ENCODE measurements at places on chromosomes 2 and 18. TPM values are rescaled to one million over a fixed set of nuclear protein-coding genes. Genes with fewer than 3 reads are reported as not detected.

The IL36B gene
- total RNA-seq, result 0.37 TPM

The CAVIN2 gene
- total RNA-seq, result 38.8 TPM

The GKN2 gene
- total RNA-seq, result 4.3 TPM

The TWIST2 gene
- 8.6 TPM for total RNA-seq

The QPCT gene
- 19.4 TPM for total RNA-seq

The ABCB11 gene
- total RNA-seq, result 0.02 TPM

The TTL gene
- 29.5 TPM for total RNA-seq

The ELOA2 gene
- total RNA-seq, result not detected

The TYW5 gene
- total RNA-seq, result 5.6 TPM

The SERPINB11 gene
- not detected for total RNA-seq

The CCDC102B gene
- 0.92 TPM for total RNA-seq

The TTC31 gene
- 16.6 TPM for total RNA-seq

The CTAGE1 gene
- total RNA-seq, result not detected

The LIPG gene
- total RNA-seq, result 0.32 TPM

The SERPINB3 gene
- not detected for total RNA-seq

The HNMT gene
- total RNA-seq, result 1.4 TPM

The OTX1 gene
- total RNA-seq, result 2.4 TPM

The ACP1 gene
- 183 TPM for total RNA-seq

The MYO7B gene
- total RNA-seq, result 0.19 TPM

The FNDC4 gene
- 4.1 TPM for total RNA-seq

The CXCR4 gene
- 0.85 TPM for total RNA-seq

The FSHR gene
- not detected for total RNA-seq

The DLX1 gene
- total RNA-seq, result 3.2 TPM

The DCAF17 gene
- total RNA-seq, result 9.4 TPM

The GPBAR1 gene
- total RNA-seq, result 0.12 TPM

The ALPP gene
- total RNA-seq, result 2.7 TPM

The COL4A4 gene
- 3.1 TPM for total RNA-seq

The MARCO gene
- not detected for total RNA-seq

The IKZF2 gene
- 0.09 TPM for total RNA-seq

The DQX1 gene
- 0.20 TPM for total RNA-seq

The NT5DC4 gene
- total RNA-seq, result not detected

The BCL11A gene
- total RNA-seq, result not detected

The SERPINB4 gene
- total RNA-seq, result not detected

The E2F6 gene
- 28.4 TPM for total RNA-seq

The CSRNP3 gene
- total RNA-seq, result not detected

The ACVR1C gene
- total RNA-seq, result 0.08 TPM

The GPAT2 gene
- not detected for total RNA-seq

The ZSWIM2 gene
- total RNA-seq, result not detected

The MRPL33 gene
- 311 TPM for total RNA-seq

The TFPI gene
- total RNA-seq, result 59.6 TPM

The PFN4 gene
- total RNA-seq, result 1.0 TPM
